NCI-H2171 treated with DMSO at 0.1 percent for 48 hours (cell line): ENCODE measurements at places on chromosomes 3 and 15.

DNA sequence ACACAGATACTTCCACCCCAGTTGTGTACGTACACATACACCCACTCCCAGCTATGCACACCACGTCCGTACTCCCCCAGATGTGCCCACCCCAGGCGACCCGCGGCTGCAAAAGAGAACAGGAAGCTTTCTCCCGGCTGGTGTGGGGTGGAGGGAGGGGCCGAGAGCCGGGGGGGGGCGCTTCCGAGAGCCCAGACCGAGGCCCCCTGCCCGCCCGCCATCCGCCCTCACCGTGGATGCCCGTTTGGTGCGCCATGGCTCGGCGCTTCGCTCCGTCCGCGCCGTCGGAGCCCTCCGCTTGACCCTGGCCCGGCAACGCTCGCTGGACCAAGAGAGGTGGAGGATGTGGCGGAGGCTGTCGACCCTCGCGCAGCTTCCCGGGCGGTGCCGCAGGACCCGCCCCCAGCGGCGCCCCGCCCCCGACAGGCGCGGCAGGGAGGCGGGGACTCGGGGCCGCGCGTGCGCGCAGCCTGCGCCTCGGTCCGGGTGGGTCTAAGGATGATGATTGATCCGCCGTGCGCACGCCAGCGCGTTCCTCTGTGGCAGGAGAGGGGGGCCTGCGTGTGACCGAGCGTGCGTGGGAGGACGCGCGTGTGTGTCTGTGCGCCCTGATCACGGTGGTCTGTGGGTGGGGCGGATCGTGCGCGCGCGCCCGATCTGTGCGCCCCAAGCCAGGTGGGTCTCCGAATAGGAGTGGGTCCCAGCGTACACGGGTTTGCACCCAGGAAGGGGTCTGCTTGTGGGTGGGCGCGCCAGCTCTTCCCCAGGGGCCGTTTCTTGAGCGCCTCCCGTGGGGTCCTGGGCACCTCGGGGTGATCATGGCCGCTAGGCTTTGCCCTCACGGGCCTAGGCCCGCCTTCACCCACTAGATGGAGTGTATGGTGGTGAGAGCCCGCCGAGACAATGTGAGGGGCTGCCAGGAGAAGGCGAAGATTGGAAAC lies at the start of gene TWF2:
TSS of gene TWF2 (minus strand) at position 398 of the 941 bp plus-strand sequence. CDS start at position 256, 142 bp downstream.
- DNase-seq: peak; percentile 34

GRCh38 chr15:81235276-81236123 lies 38.8 kb downstream of the IL16 start:
- no peak for DNase-seq

- no peak for DNase-seq
These were observed 10.2 kb upstream of the TMEM212 start for GRCh38 chr3:171832989-171833388.

- DNase-seq: no peak
These were observed 449.5 kb upstream of the TBL1XR1 start for GRCh38 chr3:177646749-177647148.

GRCh38 chr3:13479332-13479581 lies 849 bp upstream of the HDAC11 start:
- DNase-seq: peak; percentile 33

- no peak for DNase-seq
These were observed 23.6 kb downstream of the FAH start for GRCh38 chr15:80176443-80176842.

- DNase-seq: no peak
These were observed 550.7 kb upstream of the LMCD1 start for GRCh38 chr3:7950890-7951289.

DNA sequence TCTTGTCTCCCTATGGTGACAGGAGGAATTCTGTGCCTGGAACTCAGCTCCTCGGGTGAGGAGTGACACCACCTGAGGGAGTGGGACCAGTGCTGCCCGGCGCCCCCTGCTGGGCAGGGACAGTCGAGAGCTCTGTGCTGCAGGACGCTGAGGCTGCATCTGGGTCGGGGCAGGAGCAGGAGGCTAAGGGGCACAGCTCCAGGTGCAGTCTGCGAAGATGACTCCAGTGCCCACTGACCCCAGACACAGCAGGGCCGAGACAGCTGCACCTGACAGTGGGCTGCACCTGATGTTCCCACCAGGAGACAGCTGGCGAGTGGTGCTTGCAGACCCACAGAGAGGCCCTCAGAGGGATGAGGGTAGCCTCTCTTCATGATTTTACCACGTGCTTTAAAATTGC lies 152.9 kb downstream of the ATP10A start:
- peak; percentile 1 for DNase-seq

GRCh38 chr3:101017017-101017416 lies 23.8 kb upstream of the ABI3BP start:
- no peak for DNase-seq

GRCh38 chr3:191238321-191238817 lies 39.3 kb downstream of the OSTN start:
- no peak for DNase-seq

DNA sequence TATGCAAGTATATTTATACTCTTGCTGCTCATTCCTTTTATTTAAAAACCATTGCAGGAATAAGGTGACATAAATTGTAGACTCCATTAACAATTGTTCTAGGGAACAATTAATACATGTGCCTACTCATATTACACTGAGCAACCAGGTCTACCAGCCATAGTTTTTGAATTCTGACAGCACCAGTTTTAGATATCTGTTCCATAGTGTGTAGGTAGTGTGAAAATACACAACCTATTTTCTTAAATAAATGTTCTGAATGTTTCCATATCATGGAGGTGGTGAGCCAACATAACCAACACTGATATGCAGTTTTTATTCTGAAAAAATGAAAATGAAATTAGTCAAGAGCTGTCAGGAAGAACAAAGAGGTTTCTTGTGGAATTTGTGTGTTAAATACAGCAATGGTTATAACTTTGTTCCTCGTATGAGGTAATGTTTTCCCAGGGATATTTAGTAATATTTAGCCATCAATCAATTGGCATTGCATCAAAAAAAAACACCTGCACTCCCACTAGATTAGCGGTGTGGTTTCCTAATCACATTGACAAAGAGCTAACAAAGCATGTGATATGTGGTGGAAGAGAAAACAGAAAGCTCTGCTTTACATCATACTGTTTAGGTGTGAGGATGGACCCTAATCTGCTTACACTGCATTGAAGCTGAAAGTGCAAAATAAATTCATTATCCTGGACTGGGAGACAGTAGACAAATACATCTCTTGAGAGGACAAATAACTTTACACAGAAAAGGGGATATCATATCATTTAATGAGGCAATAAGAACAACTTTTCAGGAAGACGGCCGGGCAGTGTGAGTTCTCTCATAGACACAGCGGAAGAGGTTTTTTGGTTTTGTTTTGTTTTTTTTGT lies 369.5 kb upstream of the THBS1 start:
- no peak for DNase-seq

GRCh38 chr15:32763295-32763694 lies 45.5 kb downstream of the GREM1 start:
- DNase-seq: no peak

DNA sequence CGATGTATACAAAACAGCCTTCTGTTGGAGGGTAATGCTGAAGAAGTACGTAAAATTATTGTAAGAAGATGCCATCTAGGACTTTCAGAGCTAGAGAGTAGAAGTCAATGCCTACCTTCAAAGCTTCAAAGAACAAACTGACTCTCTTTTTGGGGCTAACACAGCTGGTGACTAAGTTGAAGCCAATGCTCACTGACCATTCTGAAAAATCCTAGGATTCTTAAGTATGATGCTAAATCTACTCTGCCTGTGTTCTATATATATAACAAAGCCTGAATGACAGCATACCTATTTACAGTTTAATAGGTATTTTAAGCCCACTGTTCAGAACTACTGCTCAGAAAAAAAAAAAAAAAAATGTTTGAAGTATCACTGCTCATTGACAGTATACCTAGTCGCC lies 18.9 kb downstream of the ADPGK start:
- no peak for DNase-seq

GRCh38 chr3:160810362-160811236 lies 54.6 kb downstream of the PPM1L start:
- DNase-seq: peak; percentile 53

DNA sequence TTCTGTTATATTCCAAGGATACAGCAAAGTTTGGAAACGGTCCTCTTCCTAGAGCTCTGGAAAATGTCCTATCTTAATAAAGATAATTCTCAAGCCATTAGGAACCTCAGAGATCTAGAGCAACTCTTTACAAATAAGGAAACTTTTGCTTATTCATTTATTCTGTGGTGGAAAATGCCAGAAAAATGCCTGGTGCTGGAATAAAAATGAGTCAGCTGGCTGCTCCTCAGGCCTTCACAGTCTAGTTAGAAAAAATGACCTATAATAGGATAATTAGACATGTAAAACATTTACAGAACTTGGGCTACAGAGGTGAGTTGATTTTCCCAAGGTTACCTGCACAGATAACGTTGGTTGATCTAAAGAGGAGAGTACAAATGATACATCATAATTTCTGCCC lies 372.5 kb downstream of the NLGN1 start:
- DNase-seq: no peak

DNA sequence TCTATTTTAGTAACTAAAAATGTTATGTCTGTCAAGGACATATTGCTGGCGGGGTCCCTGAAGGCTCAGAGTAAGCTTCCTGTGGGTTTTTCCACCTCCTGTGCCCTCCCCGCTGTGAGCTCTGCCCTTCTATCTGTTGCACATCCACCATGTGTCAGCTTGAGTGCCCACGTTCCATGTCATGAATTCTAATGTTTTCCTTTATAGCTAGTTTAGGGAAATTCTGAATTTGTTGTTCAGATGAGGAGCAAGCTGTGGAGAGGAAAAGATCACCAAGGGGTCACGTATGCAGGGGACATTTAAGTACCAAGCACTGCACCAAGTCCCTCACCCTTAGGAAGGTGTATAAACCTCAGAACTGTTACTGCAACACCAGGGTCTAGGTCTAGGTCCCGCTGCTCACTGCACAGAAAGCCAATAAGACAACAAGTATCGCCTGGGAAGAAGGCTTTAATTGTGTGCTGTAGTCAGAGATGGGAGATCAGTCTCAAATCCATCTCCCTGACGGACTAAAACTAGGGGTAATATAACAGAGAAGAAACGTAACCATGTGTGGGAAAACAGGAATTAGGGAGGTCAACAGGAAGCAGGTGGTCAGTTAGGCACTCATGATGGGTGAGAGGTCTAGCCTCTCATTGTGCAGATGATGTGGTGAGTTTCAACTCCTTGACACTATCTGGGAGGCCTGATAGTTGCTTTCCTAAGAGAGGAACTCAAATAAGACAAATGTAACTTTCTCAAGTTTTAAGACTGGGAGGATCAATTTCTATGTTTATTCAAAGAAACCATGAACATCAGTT lies 9.7 kb downstream of the GP9 start:
- no peak for DNase-seq

GRCh38 chr3:154901278-154901677 lies 178.8 kb upstream of the MME start:
- DNase-seq: no peak

GRCh38 chr15:39595338-39596221 lies 14.7 kb downstream of the THBS1 start:
- DNase-seq: no peak

GRCh38 chr3:129594409-129594808 lies 12.1 kb downstream of the PLXND1 start:
- DNase-seq: peak; percentile 3

DNA sequence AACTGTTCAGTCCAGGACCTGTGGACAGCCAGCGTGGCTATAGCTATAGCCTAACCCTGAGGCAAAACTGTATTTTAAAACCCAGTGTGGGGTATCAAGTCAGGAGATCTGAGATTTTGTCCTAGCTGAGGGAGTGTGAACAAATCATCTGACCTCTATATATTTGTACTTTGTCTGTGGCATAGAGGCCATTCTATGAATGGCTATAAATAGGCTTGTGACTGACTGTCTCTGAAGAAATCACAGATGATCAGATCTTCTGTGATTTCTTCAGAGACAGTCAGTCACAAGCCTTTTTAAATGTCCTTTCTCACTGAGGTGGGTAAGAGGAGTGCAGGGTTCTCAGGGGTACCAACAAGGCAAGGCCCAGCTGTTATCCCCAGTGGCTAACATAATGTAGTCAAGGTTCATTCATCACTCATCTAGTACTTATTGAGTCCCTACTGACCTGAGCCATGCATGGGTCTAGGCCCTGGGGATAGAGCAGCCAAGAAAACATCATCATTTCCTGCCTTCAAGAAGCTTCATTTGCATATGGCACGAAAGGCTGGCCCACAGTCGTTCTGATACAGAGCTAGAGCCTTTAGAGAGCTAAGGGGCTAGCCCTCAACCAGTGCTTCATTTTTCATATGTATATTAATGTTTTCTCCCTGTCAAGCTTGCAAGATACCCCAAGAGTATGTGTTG lies 53.3 kb downstream of the TIPARP start:
- no peak for DNase-seq

DNA sequence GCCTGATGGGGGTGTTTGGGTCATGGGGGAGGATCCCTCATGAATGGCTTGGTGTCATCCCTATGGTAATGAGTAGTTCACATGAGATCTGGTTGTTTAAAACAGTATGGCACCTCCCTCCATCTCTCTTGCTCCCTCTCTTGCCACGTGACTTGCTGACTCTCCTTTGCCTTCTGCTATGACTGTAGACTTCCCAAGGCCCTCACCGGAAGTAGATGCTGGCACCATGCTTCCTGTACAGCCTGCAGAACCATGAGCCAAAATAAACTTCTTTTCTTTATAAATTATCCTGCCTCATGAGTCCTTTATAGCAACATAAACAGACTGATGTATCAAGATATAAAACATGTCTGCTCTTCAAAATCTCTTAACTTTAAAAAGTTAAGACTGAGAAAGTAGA lies 96.1 kb downstream of the TFDP2 start:
- DNase-seq: no peak

DNA sequence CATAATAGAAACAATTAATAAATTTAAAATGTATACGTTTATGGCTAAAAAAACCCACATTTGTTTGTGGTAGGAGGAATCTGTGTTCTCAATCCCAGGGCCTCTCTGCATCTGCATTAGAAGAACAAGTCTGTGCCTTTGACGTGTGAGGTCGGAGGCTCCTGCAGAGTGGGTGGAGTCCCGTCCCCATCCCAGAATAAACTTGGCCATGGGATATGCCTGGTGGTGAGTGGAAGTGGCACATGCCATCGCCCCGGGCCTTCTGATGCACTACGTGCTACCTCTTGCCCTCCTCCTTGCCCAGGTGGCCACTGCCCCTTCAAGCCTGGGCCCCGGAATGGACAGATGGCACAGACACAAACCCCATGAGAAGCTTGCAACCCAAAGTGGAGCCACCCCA lies 131.1 kb upstream of the NSMCE3 start:
- no peak for DNase-seq

- peak; percentile 55 for DNase-seq
These were observed 10.7 kb downstream of the H1-8 start for GRCh38 chr3:129553719-129554118.

- DNase-seq: no peak
These were observed 215.2 kb upstream of the ADAMTS9 start for GRCh38 chr3:64903006-64903405.

DNA sequence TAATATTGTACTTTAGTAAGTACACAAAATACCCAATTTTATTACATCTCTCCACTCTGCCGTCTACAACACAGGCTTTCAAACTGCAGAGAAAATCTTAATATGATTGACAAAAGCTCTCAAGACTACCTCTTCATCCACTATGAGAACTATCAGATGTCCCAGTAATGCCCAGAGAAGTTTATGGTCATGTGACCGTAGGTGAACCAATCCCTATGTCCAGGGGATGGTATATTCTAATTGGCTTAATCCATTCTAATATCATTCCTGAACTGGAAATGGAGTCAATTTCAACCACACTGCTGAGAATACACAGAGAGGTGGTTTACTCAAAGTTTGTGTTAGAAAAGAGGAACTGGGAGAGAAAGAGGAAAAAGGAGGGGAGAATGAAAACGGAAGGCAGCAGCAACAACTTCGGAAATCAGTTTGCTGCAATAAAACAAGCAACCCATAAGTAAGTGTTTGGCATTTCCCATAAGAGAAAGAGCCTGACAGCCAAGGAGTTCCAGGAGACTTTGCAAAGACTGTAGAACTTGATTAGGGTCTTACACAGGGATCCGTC lies 7.3 kb downstream of the SST start:
- DNase-seq: no peak
